Pericardium fibroblast (primary cell): ENCODE measurements at places on chromosomes 16 and 17. TPM values are rescaled to one million over a fixed set of nuclear protein-coding genes. Genes with fewer than 3 reads are reported as not detected.

The AANAT gene
- 0.43 TPM in 1 of 2 replicates, not detected in the other for total RNA-seq

The MT1H gene
- not detected in 2 replicates for total RNA-seq

The AGRP gene
- total RNA-seq = not detected in 2 replicates

The EIF3CL gene
- 58.1 and 103 TPM in 2 replicates for total RNA-seq

The IL17C gene
- not detected in 2 replicates for total RNA-seq

The PLCD3 gene
- 77.5 and 133 TPM in 2 replicates for total RNA-seq

The MILR1 gene
- total RNA-seq = 3.0 and 7.0 TPM in 2 replicates
